ENCODE measurements at places on chromosomes 4 and X.

DNA sequence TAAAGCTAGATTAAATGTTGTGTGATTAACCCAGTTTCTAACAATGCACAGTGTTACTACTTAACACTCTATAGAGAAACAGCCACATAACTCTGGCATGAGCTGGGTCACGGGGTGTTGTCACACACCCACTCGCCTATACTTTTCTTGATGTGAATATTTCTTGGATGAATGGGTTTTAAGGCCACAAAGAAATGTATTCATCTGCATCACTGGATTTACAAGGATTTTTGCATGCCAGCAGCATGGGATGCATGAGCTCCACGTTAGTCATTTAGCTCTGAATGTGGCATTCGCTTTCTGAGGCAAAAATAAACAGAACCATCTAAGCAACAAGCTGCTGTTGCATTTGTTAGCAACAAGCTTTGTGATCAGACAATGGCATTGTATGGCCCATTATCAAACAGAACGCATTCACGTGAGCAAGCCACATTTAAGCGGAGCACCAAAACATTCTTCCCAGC is 89.7 kb downstream of the LRP2BP start:
- no peaks in the 10 kb centered on the region for H3K4me1 ChIP-seq
- no peak for DNase-seq
- no peak overlapping the region for H3K27ac ChIP-seq
- peaks cover 20% of the 10 kb centered on the region for H3K36me3 ChIP-seq
- no peak overlapping the region for H3K4me3 ChIP-seq

GRCh38 chrX:1468250-1468772 is 15.6 kb upstream of the ASMTL start:
- H3K27me3 ChIP-seq = no peaks in the 10 kb centered on the region
- H3K27ac ChIP-seq = peak overlapping the region; percentile 94
- H3K36me3 ChIP-seq = peaks cover 38% of the 10 kb centered on the region
- H3K4me1 ChIP-seq = peaks cover 83% of the 10 kb centered on the region
- H3K4me3 ChIP-seq = peak overlapping the region; percentile 63
- peak; percentile 82 for DNase-seq

GRCh38 chrX:103584596-103584995 is 719 bp upstream of the TCEAL4 start:
- peak overlapping the region; percentile 86 for H3K4me3 ChIP-seq
- peaks cover 7% of the 10 kb centered on the region for H3K36me3 ChIP-seq
- H3K27ac ChIP-seq = no peak overlapping the region
- peaks cover 42% of the 10 kb centered on the region for H3K27me3 ChIP-seq
- peaks cover 10% of the 10 kb centered on the region for H3K4me1 ChIP-seq
- DNase-seq = no peak

GRCh38 chrX:2846992-2847391 is 18.3 kb downstream of the GYG2 start:
- no peaks in the 10 kb centered on the region for H3K4me1 ChIP-seq
- H3K27me3 ChIP-seq = peaks cover 12% of the 10 kb centered on the region
- no peak overlapping the region for H3K27ac ChIP-seq

- H3K27ac ChIP-seq = no peak overlapping the region
- peaks cover 8% of the 10 kb centered on the region for H3K27me3 ChIP-seq
- H3K4me1 ChIP-seq = peaks cover 54% of the 10 kb centered on the region
- no peak for DNase-seq
These were observed 131.9 kb upstream of the MAP3K15 start for GRCh38 chrX:19647159-19647558.

GRCh38 chrX:43716144-43716543 is 60.0 kb downstream of the MAOA start:
- no peak overlapping the region for H3K4me3 ChIP-seq
- H3K27ac ChIP-seq = no peak overlapping the region
- H3K4me1 ChIP-seq = no peaks in the 10 kb centered on the region
- no peaks in the 10 kb centered on the region for H3K36me3 ChIP-seq
- DNase-seq = no peak
- H3K27me3 ChIP-seq = peaks cover 6% of the 10 kb centered on the region

DNA sequence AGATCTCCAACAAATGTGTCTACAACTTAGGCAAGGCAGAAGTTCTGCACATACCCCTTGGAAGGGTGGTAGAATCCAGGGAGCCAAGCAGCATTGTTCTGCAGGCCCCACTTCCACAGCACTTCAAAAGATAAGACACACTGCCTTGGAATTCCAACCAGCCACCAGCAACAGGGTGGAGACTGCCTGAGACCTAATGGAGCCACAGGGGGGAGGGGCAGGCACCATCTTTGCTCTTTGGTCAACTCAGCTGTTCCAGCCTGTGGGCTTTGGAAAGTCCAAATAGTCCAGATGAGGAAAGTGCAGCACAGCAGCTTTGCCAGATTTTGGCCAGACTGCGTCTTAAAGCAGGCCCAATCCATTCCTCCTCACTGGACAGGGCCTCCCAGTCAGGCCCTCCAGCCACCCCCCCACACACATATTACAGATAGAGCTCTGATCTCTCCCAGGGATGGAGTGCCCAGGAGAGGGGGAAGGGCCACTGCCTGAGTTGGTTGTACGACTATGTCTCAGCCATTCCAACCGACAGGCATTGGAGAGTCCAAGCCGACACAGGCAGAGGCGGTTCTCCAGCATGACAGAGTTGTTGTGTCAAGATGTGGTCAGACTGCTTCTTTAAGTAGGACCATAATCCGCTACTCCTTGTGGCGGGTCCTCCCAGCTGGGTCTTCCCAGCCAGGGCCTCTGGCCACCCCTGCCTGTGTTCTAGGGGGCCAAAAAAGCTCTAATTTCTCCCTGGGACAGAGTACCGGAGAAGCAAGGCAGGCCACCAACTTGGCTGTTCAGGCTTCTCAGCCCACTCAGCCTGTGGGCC is 42.5 kb upstream of the ANTXR2 start:
- DNase-seq = no peak
- no peaks in the 10 kb centered on the region for H3K36me3 ChIP-seq
- no peak overlapping the region for H3K4me3 ChIP-seq
- H3K27me3 ChIP-seq = no peaks in the 10 kb centered on the region

DNA sequence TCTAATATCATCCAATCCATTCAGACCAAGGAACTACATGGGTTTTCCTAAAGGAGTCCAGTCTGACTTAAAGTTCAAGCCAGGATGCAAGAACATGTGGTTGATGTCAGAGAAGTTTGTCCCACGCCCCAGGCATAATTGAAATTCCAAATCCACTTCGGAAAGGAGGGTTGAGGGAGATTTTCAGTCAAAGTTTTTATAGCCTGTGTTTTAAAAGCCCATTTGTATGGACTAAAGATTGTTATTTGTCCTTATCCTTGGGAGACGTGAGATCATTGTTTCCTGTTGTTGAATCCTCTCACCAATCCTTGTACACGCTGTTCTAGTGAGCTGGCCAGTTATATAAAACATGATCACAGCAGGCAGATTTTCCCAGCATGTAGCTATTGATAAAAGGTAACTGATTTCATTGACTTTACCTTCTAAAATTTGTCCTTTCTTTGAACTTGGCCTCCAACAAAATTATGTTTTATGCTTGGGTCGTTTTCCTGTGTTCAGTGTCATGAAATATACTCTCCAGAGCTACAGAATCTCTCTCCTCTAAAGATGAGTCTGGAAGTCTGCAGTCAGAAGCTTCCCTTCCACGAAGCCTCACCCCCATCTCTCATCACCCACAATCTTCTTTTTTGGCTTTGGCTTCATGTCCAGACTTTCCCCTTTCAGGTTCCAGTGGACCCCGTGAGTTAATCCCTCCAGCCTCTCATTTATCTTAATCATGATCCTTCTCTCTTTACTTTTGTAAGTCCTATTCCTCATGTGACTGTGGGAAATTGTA is 92.9 kb downstream of the ATP10D start:
- H3K4me1 ChIP-seq = no peaks in the 10 kb centered on the region
- no peak for DNase-seq
- H3K27ac ChIP-seq = no peak overlapping the region
- no peak overlapping the region for H3K4me3 ChIP-seq

GRCh38 chrX:137052643-137053235 is 18.9 kb upstream of the GPR101 start:
- peak overlapping the region; percentile 78 for H3K4me3 ChIP-seq
- peaks cover 19% of the 10 kb centered on the region for H3K4me1 ChIP-seq
- peak; percentile 59 for DNase-seq
- H3K36me3 ChIP-seq = no peaks in the 10 kb centered on the region
- peaks cover 72% of the 10 kb centered on the region for H3K27me3 ChIP-seq

DNA sequence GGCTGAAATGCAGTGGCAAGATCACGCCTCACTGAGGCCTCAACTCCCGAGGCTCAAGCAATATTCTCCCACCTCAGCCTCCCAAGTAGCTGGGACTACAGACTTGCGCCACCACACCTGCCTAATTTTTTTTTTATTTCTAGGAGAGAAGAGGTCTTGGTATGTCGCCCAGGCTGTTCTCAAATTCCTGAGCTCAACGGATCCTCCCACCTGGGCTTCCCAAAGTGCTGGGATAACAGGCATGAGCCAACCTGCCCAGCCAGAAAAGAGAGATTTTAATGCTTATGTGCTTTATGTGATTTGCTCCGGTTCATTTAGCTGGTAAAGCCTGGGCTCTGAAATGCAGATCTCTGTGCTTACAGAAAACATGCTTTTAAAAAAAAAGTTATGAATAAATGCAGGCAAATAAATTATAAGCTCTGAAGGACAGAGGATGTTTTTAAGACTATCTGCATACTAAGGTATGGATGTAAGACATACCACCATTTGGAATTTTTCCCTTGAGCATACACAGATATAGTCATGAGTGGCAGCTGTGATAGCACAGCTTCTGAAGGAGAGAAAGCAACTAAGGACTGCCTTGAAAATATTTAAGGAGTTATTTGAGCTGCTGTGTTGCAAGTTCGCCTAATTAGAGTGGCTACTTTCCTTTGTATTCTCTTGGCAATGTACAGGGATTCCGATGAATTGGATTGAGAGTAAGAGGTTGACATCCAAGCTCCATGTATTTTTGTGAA is 13.8 kb downstream of the GUCY1B1 start:
- no peaks in the 10 kb centered on the region for H3K36me3 ChIP-seq
- H3K27me3 ChIP-seq = no peaks in the 10 kb centered on the region
- no peak for DNase-seq
- H3K27ac ChIP-seq = no peak overlapping the region

GRCh38 chrX:10525381-10526120 is 94.8 kb downstream of the MID1 start:
- no peak for DNase-seq
- H3K4me1 ChIP-seq = no peaks in the 10 kb centered on the region
- H3K4me3 ChIP-seq = no peak overlapping the region
- H3K27me3 ChIP-seq = peaks cover 8% of the 10 kb centered on the region
- H3K36me3 ChIP-seq = no peaks in the 10 kb centered on the region

GRCh38 chrX:27078371-27078770 is 384.8 kb downstream of the PPP4R3C start:
- no peak overlapping the region for H3K27ac ChIP-seq
- peaks cover 7% of the 10 kb centered on the region for H3K27me3 ChIP-seq
- no peak for DNase-seq
- H3K36me3 ChIP-seq = no peaks in the 10 kb centered on the region

DNA sequence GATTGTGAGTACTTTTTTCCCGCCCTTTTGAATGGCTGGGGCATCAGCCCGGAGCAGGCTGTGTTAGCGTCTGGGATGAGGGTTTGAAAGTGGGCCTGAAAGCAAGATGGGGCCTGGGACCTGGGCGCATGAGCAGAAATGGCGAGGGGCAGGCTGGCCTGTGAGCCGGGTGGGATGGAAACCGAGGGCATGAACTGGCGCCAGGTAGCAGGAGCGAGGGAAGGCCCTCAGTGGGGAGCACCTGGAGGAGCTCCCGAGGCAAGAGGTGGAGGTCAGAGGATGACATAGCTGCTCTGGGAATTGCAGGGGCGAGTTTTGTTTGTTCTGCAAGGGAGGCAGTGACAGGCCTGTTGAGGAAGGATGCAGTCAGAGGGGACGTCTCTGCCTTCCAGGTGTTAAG is 68.6 kb downstream of the RGS12 start:
- no peaks in the 10 kb centered on the region for H3K27me3 ChIP-seq
- H3K27ac ChIP-seq = no peak overlapping the region
- peaks cover 8% of the 10 kb centered on the region for H3K4me1 ChIP-seq
- H3K36me3 ChIP-seq = no peaks in the 10 kb centered on the region
- no peak for DNase-seq
- H3K4me3 ChIP-seq = no peak overlapping the region

GRCh38 chrX:46792810-46793188 is 33.9 kb upstream of the SLC9A7 start:
- peak overlapping the region; percentile 66 for H3K27ac ChIP-seq
- H3K27me3 ChIP-seq = peaks cover 21% of the 10 kb centered on the region
- peaks cover 22% of the 10 kb centered on the region for H3K4me1 ChIP-seq
- H3K4me3 ChIP-seq = no peak overlapping the region
- DNase-seq = no peak
- no peaks in the 10 kb centered on the region for H3K36me3 ChIP-seq

GRCh38 chrX:20861113-20861512 is 513.1 kb upstream of the CNKSR2 start:
- no peaks in the 10 kb centered on the region for H3K4me1 ChIP-seq
- H3K27ac ChIP-seq = no peak overlapping the region
- peaks cover 4% of the 10 kb centered on the region for H3K27me3 ChIP-seq
- no peak overlapping the region for H3K4me3 ChIP-seq
- H3K36me3 ChIP-seq = no peaks in the 10 kb centered on the region
- no peak for DNase-seq

- H3K4me3 ChIP-seq = no peak overlapping the region
- peaks cover 12% of the 10 kb centered on the region for H3K4me1 ChIP-seq
- peaks cover 24% of the 10 kb centered on the region for H3K27me3 ChIP-seq
- peak overlapping the region; percentile 76 for H3K27ac ChIP-seq
- no peaks in the 10 kb centered on the region for H3K36me3 ChIP-seq
These were observed 21.8 kb upstream of the P2RY10 start for GRCh38 chrX:78923198-78924015.

DNA sequence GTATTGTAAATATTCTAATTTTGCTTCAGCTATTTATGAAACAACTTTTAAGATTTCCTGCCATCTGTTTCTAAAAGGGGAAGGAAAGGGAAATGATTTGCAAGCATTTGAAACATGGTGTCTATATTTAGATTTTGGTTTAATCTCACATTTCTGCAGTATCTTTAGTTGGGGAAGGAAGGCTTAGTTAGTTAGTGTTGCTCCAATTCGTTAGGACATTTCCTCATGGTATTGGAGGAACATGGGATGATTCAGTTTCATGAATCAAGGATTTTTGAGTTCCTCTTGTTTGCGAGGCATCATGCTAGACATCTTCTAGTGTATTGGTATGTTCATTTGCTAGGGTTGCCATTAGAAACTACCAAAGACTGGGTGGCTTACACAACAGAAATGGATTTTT is 20.5 kb upstream of the TMEM192 start:
- H3K4me1 ChIP-seq = peaks cover 5% of the 10 kb centered on the region
- no peak for DNase-seq
- H3K4me3 ChIP-seq = no peak overlapping the region
- H3K36me3 ChIP-seq = no peaks in the 10 kb centered on the region

GRCh38 chr4:7770224-7771050 is 169.2 kb downstream of the AFAP1 start:
- H3K4me1 ChIP-seq = peaks cover 30% of the 10 kb centered on the region
- H3K36me3 ChIP-seq = peaks cover 87% of the 10 kb centered on the region
- H3K27ac ChIP-seq = peak overlapping the region; percentile 71
- DNase-seq = no peak
- no peak overlapping the region for H3K4me3 ChIP-seq
- H3K27me3 ChIP-seq = no peaks in the 10 kb centered on the region

DNA sequence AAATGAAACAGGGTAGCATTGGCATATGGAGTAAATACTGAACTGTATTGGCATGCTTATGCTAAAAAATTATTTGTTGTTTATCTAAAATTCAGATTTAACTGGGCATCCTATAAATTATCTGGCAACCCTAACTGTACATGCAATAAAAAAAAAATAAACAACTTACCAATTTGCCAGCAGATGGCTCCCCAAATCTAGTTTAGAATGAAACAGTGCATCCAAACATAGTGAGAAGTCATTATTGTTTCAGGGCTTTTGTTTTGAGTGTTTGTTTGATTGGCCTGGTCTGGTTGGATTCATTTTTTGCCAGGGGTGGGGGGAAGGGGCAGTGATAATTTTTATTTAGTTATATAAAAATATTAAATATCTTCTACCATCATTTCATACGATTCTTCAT is 12.8 kb upstream of the NSUN7 start:
- peaks cover 11% of the 10 kb centered on the region for H3K27me3 ChIP-seq
- H3K36me3 ChIP-seq = no peaks in the 10 kb centered on the region
- DNase-seq = no peak
